ENCODE measurements at places on chromosomes 6 and 20.

- DNase-seq = no peak
Observed at GRCh38 chr6:126944512-126944911, 174.0 kb upstream of the RSPO3 start.

GRCh38 chr20:52747845-52748284 is 224.3 kb upstream of the TSHZ2 start:
- DNase-seq = peak; percentile 1

- DNase-seq = no peak
Observed at GRCh38 chr6:162090734-162091133, 636.8 kb downstream of the PRKN start.

- DNase-seq = peak; percentile 73
Observed at GRCh38 chr6:157599191-157599590, 218.2 kb downstream of the ZDHHC14 start.

GRCh38 chr6:39898625-39899024 is 35.6 kb downstream of the MOCS1 start:
- no peak for DNase-seq

DNA sequence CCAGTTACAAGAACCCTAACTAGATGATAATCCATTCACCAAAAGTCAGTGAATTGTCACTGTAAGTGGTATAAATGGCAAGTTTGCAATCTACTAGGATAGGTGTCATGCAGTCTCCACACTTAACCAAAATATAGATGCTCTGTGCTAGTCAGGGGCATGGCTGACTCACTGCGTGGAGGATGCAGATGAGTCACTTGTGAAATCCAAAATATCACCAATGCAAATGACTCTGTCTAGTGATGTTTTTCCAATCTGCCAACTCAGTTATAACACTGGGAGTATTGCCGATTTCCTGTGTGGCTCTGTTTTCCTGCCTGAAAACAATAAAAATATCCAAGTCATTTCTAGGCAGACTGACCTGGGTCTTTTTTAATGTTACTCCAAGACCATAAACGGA is 47.8 kb upstream of the NRSN1 start:
- DNase-seq = peak; percentile 15

GRCh38 chr6:57173886-57174510 is 1.9 kb downstream of the BAG2 start:
- peak; percentile 3 for DNase-seq

DNA sequence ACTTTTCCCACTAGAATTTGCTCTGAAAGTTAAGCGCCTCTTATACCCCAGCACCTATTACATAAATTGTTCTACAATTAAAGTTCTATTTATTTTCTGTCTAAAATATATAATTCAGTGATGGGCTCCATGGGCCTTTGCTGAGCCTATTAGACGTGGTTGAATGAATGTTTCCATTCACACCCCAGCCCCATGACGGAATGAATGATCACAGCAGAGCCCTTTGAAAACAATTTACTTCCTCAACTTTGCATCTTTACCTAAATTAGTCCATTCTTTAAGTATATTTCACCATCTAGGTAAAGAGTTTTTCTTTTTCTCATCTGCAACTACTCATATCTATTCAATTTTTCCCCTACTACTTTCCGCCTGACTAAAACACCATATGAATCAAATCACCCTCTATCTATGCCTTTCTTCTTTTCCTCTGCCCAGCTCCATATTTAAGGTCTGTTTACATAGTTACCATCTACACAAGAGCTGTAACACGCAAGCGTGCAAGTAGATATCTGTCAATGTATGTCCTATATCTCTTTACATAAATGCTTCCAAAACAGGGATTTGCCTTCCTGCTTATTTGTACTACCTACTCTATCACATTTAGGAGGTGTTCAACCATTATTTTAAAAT is 69.7 kb downstream of the ECT2L start:
- no peak for DNase-seq

DNA sequence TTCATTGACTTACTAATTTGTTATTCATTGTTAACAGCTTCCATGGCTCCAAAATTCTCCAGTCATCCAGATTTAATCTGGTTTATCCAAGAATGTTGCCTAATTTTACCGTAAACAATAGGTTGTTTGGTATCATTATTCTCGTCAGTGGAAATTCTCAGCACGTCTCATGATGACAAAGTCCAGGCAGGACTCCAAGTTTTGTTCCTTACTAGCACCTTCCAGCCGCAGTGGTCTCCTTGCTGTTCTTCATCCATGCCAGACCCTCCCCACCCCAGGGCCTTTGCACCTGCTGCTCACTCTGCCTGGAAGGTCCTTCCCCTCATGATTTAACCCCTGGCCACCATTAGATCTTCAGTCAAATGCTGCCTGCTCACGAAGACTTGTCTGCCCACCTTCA is 48.1 kb upstream of the NAA20 start:
- no peak for DNase-seq

DNA sequence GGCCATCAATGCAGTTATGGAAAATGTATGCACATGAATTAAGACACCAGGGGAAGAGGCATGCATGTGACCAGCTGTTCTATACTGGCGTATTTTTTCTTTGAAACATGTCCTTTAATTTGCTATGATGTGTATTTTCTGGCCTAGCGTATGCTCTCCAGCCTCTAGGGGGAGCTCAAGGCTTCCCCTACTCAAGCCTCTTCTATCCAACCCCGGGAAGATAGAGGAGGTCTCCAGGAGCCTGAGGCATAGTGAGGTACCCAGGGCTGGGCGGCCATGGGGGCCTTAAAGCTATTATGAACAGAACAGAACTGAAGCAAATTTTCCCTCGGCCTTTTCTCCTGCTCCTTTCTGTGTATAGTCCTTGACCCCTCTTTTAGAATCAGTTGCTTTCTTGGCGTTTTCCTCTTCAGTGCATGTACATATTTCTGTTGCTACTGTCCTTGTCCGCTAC is 528.9 kb downstream of the MAFB start:
- peak; percentile 71 for DNase-seq

DNA sequence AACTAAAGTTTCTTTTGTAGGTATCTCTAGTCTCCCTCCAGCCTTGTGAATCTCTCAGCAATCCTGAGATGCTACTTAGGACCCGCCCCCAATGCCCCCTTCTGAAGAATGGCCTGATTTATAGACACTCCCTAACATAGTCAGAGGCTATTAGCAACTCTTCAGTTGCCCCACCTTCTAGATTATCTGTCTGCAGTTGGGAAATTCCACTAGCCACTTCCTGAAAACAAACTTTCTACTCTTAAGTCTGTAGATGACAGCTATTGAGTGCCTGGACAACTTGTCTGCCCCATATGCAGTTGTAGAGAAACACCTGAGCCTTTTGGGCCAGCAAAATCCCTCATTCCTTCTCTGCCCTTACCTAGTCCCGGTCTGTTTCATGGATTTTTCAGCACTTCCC is 188.2 kb upstream of the PREP start:
- peak; percentile 86 for DNase-seq

Measured in GM12865 (cell line).